ENCODE measurements at places on chromosomes 7 and 10. TPM values are rescaled to one million over a fixed set of nuclear protein-coding genes. Genes with fewer than 3 reads are reported as not detected.

COL17A1 gene
- 0.63 TPM for total RNA-seq

DUS4L gene
- 5.8 TPM for total RNA-seq

PPP1R9A gene
- 38.2 TPM for total RNA-seq

PRLHR gene
- total RNA-seq: not detected

CDNF gene
- total RNA-seq: 12.3 TPM

MRPS24 gene
- 281 TPM for total RNA-seq

JAKMIP3 gene
- 0.67 TPM for total RNA-seq

SMIM30 gene
- total RNA-seq: 82.1 TPM

EPC1 gene
- total RNA-seq: 25.0 TPM

FAM24B gene
- total RNA-seq: not detected

DDX21 gene
- 48.5 TPM for total RNA-seq

WNT8B gene
- not detected for total RNA-seq

FAM170B gene
- not detected for total RNA-seq

ZNF33A gene
- 14.3 TPM for total RNA-seq

OGDH gene
- 224 TPM for total RNA-seq

NAPEPLD gene
- total RNA-seq: 4.8 TPM

MKI67 gene
- 0.25 TPM for total RNA-seq

ACHE gene
- total RNA-seq: 7.7 TPM

PWWP2B gene
- total RNA-seq: 23.7 TPM

FFAR4 gene
- total RNA-seq: not detected

ZPBP gene
- total RNA-seq: not detected

RAMP3 gene
- 9.6 TPM for total RNA-seq

DNA sequence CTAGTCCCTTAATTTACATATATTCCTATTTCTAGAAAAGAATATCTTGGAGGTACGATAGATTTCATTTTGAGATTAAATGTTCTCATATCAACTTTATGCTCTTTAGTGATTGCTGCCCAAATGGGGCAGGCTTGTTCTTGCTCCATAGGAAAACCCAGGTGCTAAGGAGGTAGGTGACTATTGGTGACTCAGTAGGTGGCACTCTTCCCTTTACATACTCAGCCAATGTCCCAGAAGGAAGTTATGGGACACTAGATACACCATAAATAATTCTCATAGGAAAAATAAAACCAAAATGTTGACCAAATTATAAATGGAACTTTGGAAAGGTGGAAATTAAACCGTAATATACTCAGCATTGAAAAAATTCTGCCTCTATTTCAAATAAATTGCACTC lies 4.0 kb downstream of the SKAP2 start:
- DNase-seq: no peak

GRCh38 chr7:152351168-152351567 lies 84.6 kb downstream of the KMT2C start:
- no peak for DNase-seq

- DNase-seq: peak; percentile 80
Observed at GRCh38 chr10:24255881-24256311, 47.0 kb downstream of the KIAA1217 start.

GRCh38 chr7:130912082-130912861 lies 178.3 kb upstream of the KLF14 start:
- no peak for DNase-seq

DNA sequence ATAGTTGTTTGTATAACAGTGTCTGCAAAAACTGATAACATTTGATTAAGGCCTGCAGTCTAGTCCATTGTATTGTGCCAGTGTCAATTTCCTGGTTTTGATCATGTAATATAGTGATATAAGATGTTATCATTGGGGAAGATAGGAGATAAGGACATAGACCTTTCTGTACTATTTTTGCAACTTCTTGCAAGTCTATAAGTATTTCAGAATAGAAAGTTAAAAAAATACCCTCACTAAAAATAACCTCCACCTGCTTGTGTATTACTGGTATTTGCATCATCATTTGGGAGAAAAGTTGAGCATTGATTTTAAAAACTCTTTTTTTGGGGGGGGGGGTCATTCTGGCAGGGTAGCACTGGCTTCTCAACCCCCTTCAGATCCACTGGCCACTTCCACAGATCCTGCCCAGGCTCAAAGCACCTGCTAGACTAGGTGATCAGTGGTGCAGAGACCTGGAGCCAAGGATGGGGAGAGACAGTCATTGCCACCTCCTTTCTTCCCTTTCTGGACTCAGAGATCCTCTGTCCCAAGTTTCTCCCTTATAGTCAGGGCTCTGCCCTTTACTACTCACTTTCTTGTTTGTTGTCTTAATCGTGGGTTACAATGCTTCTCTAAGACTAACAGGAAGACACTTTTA lies 103.0 kb downstream of the RBM20 start:
- DNase-seq: no peak

DNA sequence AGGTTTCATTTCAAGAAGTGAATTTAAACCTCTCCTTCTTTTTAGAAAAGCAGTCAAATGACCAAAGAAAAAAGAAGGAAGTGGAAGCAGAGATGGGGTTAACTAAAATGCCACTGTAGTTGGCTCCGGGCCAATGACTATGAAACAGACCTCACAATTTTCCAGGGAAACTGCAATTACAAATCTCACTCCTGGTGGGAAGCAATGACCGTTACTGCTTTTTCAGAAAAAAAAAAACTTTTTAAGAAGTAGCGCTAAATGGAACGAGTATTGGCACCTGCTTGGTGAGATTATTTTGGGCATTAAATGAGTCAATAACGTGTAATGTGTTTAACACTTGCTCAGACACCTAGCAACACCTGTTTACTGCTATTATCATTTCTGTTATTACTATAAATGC lies 1.2 kb downstream of the SFRP4 start:
- DNase-seq: no peak

DNA sequence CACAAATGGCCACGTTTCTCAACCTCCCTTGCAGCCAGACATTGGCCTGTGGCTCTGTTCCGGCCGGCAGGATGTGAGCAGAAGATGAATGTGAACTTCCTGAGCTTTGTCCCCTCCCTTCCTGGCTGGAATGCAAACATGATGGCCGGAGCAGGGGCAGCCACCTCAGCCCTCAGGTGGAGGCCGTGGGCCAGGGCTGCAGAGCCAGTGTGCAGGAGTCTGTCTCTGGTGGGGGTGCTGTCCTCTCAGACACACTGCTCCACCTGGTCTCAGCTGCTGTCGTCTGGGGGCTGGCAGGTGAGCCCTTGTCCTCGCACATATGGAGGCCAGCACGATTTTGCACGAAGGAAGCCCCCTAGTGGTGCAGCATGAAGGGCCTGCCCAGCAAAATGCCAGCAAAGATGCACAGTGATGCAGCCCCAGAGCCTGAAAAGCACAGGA lies 25.3 kb upstream of the PWWP2B start:
- no peak for DNase-seq

DNA sequence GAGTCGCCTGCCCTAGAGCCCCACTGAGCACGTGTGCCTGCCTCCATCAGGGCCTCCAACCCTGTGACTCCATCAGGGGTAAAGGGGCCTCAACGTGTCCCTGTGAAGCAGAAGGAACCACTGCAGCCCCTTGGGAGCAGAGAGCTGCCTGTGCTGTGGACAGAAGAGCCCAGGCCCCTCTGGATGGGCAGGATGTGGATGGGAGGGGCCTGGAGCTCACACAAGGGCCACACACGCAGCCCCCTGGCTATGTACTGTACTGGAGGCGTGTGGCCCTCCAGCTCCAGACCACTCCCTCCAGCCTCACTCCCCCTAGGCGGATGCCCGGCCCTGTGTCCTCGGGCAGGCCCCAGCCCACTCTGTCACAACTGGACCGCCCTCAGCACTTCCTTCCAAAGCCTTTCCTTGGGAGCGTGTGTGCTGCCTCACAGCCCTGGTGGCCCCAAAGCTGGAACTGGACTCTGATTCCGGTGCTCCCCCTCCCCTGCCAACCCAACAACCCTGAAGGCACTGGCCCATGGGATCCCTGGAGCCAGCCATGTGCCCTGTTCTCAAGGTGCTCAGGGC lies 238.0 kb downstream of the TCERG1L start:
- no peak for DNase-seq

- DNase-seq: no peak
Observed at GRCh38 chr10:79382491-79382941, 35.2 kb downstream of the PPIF start.

GRCh38 chr7:13044309-13044708 lies 356.9 kb downstream of the ARL4A start:
- DNase-seq: no peak

- DNase-seq: no peak
Observed at GRCh38 chr7:67406976-67407375, 410.3 kb downstream of the TYW1 start.

GRCh38 chr7:1664711-1665548 lies 5.1 kb upstream of the ELFN1 start:
- DNase-seq: no peak

DNA sequence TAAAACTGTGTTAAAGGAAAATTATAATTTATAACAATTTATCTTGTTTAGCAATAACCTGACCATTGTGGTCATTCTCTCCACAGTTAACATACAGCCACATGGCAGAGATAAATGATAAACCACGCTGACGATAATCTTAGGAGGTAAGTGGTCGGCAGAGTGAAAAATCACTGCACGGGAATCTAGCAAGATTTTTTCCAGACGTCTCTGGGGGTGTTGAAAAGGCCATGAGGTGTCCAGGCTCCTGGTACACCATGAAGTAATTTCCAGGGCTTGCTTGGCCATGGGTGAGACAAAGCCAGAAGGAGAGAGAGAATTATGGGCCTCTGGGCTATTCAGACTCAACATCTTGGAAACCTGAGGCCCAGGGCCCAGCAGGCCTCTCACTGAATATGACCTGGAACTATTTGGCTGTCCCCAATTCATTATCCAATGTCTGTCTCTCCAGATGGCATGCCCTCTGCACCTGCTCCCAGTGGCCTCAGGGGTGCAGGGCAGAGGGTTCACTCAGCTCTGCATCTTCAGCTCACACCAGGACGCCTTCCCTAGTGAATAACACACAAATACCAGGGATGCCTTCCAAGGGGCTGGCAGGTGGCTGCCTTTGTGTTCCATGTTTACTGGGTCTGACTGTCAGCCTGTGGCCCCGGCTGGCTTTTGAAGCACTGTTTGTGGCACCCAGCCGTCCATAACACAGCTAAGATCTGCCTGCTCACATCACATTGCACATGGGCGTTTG lies 590.4 kb upstream of the PFKP start:
- DNase-seq: no peak

GRCh38 chr10:22631646-22632278 lies 82.6 kb downstream of the PIP4K2A start:
- DNase-seq: no peak

DNA sequence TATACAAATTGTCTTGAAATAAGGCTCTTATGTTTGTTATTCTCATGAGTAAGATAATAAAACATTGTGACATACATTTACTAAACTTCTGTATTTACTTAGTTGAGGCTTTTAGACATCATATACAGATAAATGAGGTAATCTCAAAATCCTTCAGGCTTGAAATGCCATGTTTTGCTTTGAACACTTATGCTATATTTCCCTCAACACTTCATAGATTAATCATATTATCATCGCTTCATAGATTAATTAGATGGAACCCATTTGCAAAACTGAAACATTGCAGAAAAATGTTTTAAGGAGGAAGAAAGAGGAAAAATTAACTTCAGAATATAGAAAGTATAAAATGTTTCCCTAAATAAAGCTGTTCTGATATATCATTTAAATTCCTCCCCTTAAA lies 165.0 kb upstream of the CNTNAP2 start:
- no peak for DNase-seq

- DNase-seq: no peak
Observed at GRCh38 chr10:114829160-114829909, 7.8 kb downstream of the FHIP2A start.

DNA sequence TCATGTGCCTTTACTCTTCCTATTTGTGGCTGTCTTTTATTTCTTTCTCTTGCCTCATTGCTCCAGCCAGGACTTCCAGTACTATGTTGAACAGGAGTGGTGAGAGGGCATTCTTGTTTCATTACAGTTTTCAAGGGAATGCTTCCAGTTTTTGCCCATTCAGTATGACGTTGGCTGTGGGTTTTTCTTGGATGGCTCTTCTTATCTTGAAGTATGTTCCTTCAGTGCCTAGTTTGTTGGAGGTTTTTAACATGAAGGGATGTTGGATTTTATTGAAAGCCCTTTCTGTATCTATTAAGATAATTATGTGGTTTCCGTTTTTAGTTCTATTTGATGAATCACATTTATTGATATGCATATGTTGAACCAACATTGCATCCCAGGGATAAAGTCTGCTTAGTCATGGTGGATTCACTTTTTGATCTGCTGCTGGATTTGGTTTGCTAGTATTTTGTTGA lies 96.8 kb downstream of the GLCCI1 start:
- no peak for DNase-seq

- no peak for DNase-seq
Observed at GRCh38 chr10:79140855-79141254, 72.1 kb downstream of the ZMIZ1 start.

DNA sequence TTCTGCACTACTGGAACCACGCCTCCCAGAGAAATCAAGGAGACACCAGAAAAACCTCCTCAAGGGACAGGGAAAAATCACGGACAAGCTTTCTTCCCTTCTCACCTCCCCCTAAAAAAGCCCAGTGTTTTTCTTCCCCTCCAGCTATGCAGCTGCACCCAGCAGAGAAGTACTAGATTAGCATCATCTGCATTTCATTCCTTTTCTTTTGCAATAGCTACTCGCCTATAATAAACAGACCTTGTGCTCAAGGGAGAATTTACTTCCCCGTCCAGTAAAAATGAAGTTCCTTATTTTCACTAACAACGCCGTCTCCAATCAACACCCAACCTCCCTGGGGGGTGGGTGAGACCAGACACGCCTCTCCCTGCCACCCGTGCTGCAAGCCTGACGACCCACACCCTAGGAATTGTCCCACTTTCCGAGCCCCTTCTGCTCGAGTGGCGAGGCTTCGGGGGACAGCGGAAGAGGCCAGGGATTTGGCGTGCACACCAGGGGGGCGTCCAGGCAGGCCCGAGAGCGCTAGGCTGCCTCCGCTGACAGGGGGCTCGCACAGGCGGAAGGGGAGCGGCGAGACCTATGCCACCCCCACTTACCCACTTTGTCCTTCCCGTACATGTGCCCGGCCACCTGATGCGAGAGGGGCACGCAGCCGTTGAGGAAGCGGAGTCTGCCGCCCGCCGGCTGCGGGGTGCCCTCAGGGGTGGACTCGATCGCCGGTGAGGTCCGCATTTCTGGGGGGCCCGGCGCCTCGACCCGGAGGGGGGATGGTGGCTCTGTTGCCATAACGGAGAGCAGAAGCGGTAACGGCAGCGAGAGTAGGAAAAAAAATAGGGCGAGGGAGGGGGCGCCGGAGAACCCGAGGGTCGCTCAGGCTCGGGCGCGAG lies 625 bp downstream of the IPMK start:
- DNase-seq: peak; percentile 48

DNA sequence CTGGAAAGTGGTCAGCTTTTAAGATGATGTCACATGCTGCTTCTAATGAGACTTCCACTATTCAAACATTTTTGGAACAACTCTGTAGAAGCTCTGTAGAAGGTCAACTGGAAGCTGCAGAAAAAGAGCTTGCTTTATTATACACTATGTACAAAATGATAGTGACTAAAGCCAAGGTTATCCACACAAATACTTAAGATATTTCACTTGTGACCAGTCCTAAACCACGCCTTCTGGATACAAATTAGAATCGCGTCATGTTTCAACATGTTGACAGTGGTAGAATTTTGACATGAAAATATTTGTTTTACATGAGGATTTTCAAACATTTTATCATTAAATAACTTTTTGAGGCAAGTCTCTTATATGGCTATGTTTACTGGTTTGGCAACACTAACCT lies 499.6 kb upstream of the PHF14 start:
- no peak for DNase-seq

GRCh38 chr7:154409703-154410311 lies 357.6 kb downstream of the DPP6 start:
- no peak for DNase-seq
